ENCODE measurements at places on chromosomes 5 and 9.

DNA sequence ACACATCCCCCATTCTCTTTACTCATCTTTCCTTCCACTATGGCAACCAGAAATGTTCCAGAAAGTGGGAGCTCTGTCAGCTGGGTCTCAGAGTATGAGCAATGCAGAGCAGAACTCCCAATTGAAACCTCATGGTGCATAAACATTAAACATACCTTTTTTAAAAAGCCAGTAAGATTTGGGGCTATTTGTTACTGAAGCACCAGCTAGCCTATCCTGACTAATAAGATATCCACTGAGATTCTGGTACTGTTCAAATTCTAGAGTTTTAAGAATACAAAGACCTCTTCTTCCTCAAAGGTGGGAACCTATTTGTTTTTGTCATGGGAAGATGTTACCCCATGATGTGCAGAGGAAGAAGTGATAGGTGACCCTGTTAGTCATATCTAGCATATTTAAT lies 46.1 kb upstream of the EGFLAM start:
- DNase-seq: no peak

DNA sequence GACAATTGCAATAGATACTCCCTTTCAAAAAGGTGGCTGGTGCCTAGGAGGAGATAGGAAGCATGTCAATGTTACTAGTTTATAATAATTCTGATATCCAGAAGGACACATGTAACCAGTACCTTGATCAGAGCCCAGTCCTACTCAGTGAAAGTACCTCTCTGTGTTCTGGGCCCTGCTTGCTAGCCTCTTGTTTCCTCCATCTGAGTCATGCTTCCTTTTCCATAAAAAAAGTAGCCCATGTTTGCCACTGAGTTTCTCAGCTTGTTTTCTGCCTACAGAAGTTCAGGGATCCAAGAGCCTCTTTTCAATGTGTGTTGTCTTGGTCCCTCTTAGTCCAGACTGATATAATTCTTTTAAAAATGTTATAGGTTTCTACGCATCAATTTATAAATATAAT lies 149.0 kb downstream of the SSBP2 start:
- DNase-seq: no peak

DNA sequence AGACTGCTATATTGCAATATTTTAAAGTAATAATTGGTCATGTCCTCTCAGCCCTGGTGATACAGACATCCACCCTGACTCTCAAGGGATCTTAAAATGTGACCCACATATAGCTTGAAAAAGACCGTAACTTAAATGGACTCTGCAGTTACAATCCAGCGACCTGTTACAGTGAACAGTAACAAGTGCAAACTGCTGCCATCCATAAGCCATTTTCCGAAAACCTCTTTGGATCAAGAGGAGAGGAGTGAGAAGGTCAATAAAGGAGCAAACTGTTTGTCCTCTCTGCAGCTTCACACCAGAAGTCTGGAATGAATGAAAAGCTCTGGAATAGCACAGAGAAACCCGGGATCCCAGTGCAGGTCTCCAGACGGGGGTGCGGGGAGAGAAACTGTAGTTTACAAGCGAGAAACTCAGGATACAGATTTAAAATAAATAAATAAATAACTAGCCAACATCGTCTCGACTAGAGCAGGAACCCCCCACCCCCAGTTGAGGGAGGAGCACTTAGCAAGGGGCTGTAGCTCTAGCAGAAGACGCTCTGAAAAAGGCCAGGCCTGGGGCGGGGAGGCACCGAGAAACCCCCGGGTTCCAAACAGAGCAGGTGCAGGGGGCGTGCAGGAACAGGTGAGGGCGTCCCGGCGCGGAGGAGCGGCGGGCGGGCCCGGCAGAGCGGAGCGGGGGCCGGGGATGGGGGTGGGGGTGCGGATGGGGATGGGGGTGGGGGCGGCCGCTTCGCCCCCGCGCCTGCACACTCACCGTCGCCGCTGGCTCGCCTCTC lies 572 bp downstream of the ZDHHC21 start:
- peak; percentile 27 for DNase-seq

- DNase-seq: no peak
These were observed 2.2 kb upstream of the PCYOX1L start for GRCh38 chr5:149355688-149356087.

DNA sequence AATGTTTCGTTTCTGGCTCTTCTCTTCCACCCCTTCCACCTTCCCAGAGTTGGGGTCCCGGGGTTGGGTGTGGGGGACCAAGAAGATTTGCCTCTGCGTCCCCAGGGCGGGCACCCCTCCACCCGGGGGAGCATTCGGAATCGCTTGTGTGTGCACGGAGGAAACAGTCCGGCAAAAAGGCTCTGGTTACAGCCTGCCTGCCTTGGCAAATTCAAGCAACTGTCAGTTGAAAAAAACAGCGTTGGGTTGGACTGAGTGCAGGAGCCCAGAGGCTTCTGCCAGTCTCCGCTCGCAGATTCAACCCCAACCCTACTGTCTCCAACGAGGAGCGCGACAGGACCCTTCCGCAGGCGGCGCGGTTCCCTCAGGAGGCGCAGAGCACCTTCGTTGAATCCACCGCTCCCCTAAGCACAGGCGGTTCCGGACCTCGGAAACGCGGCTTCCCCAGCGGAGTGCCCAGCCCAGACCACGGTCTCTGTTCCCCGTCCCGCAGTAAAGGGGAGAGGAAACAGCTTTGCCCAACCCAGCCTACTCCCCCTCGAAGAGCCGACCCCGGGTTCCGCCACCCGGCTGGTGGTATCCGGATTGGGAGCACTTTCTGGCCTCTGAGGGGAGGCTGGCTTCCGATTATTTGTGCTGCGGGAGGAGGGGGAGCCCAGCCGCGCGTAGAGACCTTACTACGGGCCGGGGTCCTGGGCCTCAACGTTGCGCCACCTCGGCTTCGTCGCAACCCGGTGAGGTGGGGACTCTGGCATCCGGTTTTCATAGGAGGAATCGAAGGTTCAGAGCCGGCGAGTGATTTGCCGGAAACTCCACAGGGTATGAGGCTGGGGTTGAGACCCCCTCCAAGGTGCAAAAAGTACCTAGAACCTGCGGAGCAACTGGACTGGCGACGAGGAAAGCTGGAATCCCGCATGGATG lies 9.6 kb downstream of the LHX6 start:
- peak; percentile 39 for DNase-seq

- DNase-seq: no peak
These were observed 56.6 kb upstream of the LMNB1 start for GRCh38 chr5:126720369-126720768.

DNA sequence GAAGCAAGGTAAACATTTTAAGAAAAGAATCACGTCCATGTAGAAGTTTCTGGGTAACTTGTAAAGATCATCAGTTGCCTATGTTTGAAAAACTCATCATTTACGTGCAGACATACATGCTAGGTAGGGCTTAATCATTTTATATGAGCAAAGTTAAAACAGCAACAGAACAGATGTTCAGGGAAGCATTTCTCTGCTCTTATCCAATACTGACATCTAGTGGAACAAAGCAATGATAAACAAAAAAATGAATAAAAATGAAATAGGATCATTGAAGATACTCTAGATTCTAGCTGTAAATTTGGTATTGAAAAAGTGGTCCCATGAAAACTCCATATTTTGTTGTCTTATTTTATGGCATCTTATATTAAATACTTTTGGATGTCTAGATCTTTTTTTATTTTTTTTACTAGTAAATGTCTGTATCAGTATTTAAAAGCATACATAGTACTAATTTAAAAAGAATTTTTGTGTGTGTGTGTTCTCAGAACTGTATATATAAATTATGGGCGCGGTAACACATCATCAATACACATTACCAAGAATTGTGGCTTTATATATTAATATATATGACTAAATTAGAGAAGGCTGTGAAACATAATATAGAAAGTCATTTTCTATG lies 1050.2 kb downstream of the CDH12 start:
- DNase-seq: peak; percentile 30

DNA sequence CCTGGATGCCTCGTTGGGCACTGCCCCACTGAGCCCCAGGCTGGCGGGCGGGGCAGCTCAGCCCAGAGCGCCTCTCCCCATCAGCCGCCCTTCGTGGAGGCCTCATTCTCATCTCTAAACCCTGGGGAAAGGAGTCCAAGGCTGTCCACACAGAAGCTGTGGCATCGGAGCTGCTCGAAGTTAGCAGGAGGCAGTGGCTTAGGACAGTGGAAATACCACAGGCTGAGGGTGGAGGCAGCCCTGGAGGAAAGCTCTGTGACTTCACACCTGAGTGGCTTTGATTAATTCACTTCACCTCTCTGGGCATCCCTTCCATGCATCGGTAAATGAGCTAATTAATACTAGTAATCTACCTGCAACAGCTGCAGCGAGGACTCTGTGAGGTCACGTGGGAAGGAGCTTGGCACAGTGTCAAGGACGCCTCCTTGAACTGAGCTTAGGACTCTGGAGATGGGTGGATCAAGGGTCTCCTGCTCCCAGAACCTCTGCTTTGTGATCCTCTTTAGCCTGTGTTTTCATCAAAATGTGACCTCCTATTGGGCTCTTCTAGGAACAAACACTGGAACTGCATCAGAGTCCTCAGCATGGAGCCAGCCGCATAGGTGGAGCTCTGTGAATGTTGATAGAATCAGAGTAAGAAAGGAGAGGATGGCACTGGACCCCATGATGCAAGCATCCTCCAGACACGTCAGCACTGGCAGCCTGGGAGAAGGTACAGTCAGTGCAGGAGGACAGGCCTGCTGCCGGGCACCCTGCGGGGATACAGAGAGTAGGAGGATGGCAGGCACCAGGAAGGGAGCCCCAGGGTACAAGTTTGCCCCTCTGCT lies 842 bp upstream of the ANGPTL2 start:
- DNase-seq: no peak

GRCh38 chr9:35548571-35548970 lies 56.5 kb upstream of the TESK1 start:
- no peak for DNase-seq

GRCh38 chr9:69151506-69151905 lies 22.6 kb upstream of the TJP2 start:
- DNase-seq: no peak

DNA sequence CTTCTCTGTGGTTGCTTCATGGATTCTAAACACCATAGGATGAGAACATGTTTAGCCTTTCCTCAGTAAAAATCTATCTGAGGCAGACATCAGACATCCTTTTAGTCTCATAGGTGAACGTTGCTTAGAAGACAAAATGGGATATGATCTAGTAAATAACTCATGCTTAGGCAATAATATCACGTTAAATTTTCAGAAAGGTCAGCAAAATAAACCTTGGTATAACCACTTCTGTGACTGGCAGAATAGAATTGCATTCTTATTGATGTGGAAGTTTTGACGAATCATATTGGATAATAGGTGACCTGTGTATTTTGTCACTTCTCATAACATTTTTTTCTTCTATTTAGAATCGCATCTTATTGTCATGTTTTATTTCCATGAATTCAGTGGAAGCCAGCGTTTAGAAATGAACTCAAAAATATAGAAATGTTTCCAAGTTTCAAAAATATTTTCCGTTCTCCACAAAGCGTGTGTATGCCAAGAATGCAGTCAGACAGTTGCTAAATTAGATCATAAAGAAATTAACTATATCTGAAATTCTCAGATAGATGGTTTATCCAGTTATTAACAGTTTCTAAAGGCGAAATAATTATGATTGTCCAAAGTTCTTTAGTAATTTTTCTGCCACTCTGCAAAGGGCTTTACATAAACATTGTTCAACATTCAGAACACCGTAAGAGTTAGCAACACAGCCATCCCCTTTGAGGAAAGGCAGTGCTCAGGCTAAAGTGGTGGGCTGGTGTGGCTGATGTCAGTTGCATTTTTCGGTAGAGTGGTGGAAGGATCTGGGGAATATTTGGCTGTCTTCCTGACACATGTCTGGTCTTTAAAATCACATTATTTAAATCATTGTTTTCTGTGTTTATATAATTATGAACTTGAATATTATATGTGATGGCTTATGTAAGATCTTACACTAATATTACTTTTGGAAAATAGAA lies 827.2 kb downstream of the MTRR start:
- DNase-seq: no peak

DNA sequence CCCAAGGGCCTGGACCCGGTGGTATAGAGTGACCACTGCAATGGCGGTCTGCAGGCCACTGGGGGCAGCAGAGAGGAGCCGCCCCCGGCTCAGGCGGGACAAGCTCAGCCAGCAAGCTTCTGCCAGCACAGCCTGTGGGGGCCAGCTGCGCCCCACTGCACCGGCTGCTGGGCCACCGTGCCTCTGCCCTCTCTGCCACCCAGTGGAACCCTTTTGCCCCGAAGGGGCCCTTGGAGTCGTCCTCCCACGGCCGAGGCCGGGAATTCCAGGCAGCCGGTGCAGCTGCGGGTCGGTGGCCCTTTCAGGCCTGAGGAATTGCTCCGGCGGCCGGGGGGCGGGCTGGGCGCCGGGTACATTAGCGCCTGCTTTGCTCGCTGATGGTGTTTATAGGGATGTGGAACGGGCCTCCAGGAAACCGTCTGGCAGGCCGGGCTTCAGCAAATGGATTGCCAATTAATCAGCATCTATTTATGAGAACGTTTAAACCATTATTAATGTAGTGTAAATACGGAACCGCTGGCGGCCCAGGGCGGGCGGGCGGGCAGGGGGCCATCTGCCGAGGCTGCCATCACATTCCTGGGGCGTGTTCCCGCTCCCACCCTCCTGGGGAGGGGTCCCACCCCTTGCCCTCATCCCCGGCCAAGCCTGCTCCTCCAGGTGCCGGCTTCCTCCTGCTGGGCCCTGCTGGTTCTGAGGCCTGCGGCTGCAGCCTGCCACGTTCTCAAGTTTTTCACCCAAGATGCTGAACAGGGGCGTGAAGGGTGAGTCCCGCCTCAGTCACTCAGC lies 127.4 kb downstream of the BARX1 start:
- DNase-seq: peak; percentile 92

DNA sequence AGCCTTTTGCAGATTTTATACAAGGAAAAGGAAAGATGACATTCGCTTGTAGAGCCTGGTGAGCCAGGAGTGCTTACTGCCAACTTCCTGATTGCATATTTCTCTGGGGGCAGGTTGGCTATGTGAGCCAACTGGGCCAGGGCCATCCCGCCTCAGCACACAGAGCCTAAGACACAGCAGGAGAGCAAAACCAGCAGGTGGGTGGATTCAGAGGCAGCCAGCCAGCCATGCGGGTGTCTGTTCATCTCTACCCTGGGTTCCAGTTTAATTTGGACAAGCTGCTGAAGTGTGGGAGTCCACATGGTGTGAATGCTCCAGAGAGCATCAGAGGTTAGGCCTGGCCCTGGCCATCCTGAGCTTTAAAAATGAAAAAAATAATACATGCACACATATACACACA lies 291.4 kb downstream of the ARHGEF28 start:
- DNase-seq: no peak

DNA sequence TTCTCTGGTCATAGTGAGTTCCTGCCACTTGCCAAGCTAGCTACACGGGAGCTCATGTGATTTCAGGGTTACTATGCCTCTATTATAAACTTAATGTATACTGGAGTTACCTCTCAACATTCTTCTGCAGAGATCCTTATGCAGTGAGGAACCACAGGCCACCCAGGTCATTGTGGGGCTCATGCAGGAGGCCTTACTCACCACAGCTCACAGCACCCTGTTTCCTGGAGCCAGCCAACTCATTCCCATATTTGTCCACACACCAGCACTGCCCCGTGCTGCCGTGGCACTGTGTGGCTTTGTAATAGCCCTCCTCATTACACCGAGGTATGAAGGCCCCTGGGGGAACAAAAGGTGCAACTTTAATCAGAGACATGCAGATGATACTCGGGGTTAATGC lies 520.0 kb downstream of the SPOCK1 start:
- no peak for DNase-seq

- no peak for DNase-seq
These were observed 21.5 kb downstream of the SECISBP2 start for GRCh38 chr9:89339807-89340206.
